Activated naive CD4-positive, alpha-beta T cell treated with anti-CD3 and anti-CD28 coated beads, Interleukin-2, amount 50 U/mL, for 72 hours (primary cell): ENCODE measurements at places on chromosomes 2 and 18. TPM values are rescaled to one million over a fixed set of nuclear protein-coding genes. Genes with fewer than 3 reads are reported as not detected.

Gene RGPD4
- total RNA-seq: not detected

Gene CUL3
- 68.9 TPM for total RNA-seq

Gene TRABD2A
- total RNA-seq: 53.6 TPM

Gene SERPINB4
- not detected for total RNA-seq

Gene ENOSF1
- total RNA-seq: 83.8 TPM

Gene EPAS1
- 6.5 TPM for total RNA-seq

Gene APOB
- not detected for total RNA-seq

Gene SLC4A5
- 1.6 TPM for total RNA-seq

Gene HOXD11
- not detected for total RNA-seq

Gene C2orf72
- 5.7 TPM for total RNA-seq

Gene SNED1
- 7.1 TPM for total RNA-seq

Gene KLHL14
- not detected for total RNA-seq

Gene TXNDC2
- not detected for total RNA-seq

Gene PLCL1
- total RNA-seq: 4.9 TPM

Gene TEKT4
- total RNA-seq: not detected

Gene AGXT
- total RNA-seq: not detected

Gene EVX2
- not detected for total RNA-seq

Gene STARD6
- not detected for total RNA-seq

Gene MPHOSPH10
- 37.1 TPM for total RNA-seq

Gene NAT8
- not detected for total RNA-seq

Gene CAVIN2
- not detected for total RNA-seq

Gene YIPF4
- 36.3 TPM for total RNA-seq

Gene SCYGR3
- total RNA-seq: not detected

Gene CELF4
- total RNA-seq: not detected

Gene VSNL1
- total RNA-seq: not detected

Gene CAMKMT
- total RNA-seq: 14.6 TPM

Gene IL18RAP
- total RNA-seq: 2.6 TPM

Gene RAD51AP2
- not detected for total RNA-seq

Gene NT5DC4
- not detected for total RNA-seq

Gene CIAO1
- 82.9 TPM for total RNA-seq

Gene FECH
- 23.7 TPM for total RNA-seq

Gene KCNS3
- total RNA-seq: not detected

Gene STON1
- total RNA-seq: 0.27 TPM

Gene ZNF892
- 3.6 TPM for total RNA-seq

Gene MITD1
- 107 TPM for total RNA-seq

Gene HJURP
- total RNA-seq: 77.3 TPM
